ENCODE measurements at places on chromosomes 12 and 14.

- no peak for DNase-seq
These were observed 77.4 kb downstream of the LLPH start for GRCh38 chr12:66052988-66053615.

- no peak for DNase-seq
These were observed 149.4 kb downstream of the BCL11B start for GRCh38 chr14:99122521-99123125.

DNA sequence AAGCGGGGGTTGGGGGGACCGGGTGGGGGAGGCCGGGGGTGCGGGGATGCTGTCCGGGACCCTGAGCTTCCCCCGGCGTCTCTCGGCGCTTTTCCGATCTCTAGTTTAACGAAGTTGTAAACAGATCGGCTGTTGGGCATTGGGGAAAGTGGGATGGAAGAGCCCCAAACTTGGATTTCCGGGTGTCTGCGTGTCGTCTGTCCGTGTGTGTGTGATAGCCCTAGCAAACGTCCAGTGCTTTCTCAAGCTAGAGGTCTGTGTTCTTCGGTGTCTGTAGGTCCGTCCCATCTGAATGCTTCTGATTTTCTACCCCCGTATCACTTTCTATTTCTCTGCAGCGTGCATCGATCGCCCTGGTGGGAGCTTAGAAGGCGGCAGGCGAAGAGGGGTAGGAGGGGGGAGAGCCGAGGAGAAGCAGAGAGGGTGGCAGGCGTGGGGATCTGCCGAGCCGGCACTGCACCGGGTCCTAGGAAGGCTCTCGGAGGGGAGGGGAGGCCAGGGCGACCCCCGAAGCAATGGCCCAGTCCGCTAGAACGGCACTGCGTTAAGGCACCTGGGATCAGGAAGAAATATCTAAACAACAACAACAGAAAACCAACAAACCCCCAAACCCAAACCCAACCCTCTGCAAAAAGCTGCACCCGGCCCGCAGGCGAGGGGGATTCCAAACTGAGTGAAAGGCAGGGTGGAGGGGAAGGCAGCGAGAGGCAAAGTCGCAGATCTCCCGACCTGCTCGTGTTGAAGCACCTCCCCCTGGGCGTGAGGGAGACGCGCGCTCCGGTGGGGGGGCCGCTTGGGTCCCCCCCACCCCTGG is 1.0 kb downstream of the KCNA1 start:
- DNase-seq = peak; percentile 20

GRCh38 chr14:104874110-104874531 is 9.1 kb downstream of the CEP170B start:
- no peak for DNase-seq

DNA sequence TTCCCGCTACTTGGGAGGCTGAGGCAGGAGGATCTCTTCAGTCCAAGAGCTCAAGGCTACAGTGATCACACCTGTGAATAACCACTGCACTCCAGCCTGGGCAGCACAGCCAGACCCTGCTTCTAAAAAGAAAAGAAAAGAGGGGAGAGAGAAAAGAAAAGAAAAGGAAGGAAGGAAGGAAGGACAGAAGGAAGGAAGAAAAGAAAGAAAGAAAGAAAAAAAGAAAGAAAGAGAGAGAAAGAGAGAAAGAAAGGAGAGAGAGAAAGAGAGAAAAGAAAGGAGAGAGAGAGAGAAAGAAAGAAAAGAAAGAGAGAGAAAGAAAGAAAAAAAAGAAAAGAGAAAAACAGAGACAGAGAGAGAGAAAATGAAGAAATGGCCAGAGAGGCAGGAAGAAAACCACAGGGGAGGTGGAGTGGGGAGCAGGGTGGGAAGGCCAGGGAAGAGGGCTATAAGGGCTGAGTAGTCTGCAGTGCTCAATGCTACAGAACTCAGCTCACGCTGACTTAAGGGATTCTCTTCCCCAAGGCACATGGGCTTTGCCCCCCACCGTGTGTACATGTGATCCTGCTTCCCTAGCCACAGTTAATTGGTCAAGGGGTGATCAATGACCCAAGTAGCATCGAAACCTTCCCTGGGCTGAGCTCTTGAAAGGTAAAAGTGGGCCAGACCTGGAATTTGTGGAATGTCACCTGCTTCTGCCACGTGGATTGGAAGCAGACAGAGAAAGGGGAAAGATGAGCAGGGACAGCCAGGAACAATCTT is 90.4 kb upstream of the TMCC3 start:
- DNase-seq = no peak

- DNase-seq = no peak
These were observed 61.3 kb downstream of the ATF7IP start for GRCh38 chr12:14426792-14427191.

DNA sequence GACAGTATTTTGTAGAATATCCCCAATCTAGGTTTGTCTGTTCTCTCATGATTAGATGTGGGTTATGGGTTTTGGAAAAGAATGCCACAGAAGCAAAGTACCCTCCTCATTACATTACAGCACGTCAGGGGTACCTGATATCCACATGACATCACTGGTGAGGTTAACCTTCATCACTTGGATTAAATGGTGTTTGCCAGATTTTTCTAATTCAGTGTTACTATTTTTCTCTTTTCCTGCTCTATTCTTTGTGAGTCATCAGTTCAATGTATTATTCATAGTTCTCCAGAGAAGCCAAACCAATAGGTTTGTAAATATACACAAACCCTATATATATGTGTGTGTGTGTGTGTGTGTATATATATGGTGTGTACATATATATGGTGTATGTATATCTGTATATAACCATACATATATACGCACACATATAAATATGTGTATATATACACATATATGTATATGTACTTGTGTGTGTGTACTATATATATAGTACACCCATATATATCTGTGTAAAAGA is 131.4 kb downstream of the LMNTD1 start:
- no peak for DNase-seq

- no peak for DNase-seq
These were observed 38.9 kb downstream of the RASSF8 start for GRCh38 chr12:25997201-25997963.

- DNase-seq = no peak
These were observed 68.4 kb upstream of the ASPG start for GRCh38 chr14:104016873-104017650.

- DNase-seq = no peak
These were observed 31.9 kb downstream of the FOS start for GRCh38 chr14:75310295-75311111.

DNA sequence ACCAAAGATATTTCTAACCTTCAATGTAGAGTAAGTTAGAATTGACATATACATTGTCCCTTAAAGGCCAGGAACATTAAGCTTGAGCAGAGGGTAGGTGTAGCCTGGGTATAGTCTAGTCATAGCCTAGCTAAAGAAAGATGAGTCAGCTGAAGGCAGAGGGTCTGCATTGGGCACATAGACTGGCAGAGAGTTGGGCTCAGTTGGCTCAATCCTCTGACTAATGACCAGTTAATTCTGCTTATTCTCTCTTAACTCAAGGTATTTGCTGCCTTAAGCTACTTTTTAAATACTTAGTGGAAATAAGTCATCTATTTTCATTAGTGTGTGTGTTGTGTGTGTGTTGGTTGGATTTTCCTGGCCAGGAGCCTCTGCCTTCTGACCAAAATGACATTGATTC is 467.1 kb downstream of the RAD51B start:
- DNase-seq = no peak

DNA sequence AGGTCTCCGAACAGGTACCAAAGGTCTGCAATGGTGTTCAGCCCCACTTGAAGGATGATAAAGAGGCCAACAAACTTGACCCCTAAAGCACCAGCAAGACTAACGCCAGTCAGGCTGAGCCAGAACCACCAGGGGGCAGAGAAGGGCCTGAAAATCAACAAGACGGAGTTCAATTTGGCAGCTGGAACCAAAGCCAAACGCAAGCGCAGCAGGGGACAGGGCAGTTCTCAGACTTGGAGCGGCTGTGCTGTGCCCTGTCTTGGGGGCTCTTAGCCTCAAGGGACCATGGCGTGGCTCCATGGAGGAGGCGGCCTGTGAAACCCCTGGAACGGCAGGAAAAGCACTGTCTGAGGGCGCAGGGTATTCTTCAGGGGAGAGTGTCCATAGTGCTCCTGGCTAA is 19.6 kb downstream of the POMT2 start:
- peak; percentile 73 for DNase-seq

- DNase-seq = no peak
These were observed 103.9 kb downstream of the FSCB start for GRCh38 chr14:44403193-44403592.

- no peak for DNase-seq
These were observed 63.4 kb upstream of the GPATCH2L start for GRCh38 chr14:76088326-76088725.

GRCh38 chr12:22577667-22578066 is 33.3 kb upstream of the C2CD5 start:
- DNase-seq = no peak

GRCh38 chr14:70032016-70032415 is 152.8 kb downstream of the SMOC1 start:
- DNase-seq = no peak

DNA sequence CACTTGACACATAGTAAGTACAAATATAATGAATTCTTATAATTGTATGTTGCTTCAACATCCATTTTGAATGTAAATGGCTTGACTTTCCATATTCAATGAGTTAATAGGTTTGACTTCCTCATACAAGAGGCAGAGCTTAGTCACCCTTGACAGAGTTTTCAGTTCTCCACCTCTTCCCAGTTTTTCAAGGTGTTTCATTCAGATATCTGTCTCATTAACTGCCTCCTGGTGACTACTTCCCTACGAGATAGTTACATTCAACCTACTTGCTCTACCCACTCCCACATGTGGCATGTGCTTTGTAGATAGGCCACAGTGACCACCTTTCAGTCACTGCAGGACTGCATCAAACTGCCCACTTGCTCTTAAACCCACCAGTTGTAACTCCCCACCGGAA is 60.0 kb downstream of the MYF5 start:
- no peak for DNase-seq

DNA sequence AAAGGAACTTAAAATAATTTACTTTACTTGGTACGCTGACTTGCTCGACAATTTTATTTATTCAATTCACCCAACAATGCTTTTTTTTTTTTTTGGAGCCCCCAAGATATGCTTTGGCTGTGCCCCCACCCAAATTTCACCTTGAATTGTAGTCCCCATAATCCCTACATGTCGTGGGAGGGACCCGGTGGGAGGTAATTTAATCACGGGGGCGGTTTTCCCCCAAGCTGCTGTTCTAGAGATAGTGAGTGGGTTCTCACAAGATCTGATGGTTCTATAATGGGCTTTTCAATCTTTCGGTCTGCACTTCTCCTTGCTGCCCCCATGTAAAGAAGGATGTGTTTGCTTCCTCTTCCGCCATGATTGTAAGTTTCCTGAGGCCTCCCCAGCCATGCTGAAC is 10.4 kb downstream of the FGD6 start:
- no peak for DNase-seq

GRCh38 chr14:69657950-69658355 is 46.6 kb downstream of the SUSD6 start:
- no peak for DNase-seq

GRCh38 chr12:31274520-31275300 is 51.2 kb downstream of the SINHCAF start:
- DNase-seq = no peak

DNA sequence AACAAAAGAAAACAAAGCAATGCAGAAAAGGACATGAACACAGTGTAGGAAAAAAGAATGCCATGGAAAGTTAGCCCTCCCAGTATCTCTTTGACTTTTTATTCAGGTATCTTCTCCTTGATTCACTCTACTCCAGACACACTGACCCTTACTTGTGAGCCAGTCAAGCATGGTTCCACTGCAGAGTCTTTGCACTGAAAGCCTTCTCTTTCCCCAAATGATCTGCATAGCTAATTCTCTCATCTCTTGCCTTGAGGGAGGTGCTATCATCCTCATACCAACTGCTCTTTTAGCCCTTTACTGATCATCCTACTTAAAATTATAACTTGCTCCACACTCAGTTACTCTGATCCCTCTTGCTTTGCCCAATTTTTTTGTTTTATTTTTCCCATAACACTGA is 101.2 kb upstream of the SLC16A7 start:
- no peak for DNase-seq

DNA sequence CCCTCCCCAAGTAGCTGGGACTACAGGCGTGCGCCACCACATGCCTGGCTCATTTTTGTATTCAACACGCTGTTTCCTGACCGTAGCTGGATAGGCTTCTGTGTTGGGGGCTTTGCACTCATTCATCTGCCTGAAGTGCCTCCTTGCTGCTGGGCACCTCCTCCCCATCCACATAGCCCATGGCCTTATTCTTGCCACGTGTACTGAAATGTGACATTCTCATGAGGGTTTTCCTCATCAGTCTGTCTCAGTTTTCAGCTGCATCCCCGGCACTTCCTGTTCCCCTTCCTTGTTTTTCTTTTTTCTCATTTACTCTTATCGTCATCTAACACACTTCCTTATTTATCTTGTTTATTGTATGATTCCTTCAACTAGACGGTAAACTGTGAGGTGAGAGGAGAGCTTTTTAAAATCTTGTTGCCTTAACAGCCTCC is 36.6 kb downstream of the RCOR1 start:
- DNase-seq = no peak

- DNase-seq = no peak
These were observed 47.7 kb downstream of the C12orf50 start for GRCh38 chr12:87981495-87981894.

- peak; percentile 46 for DNase-seq
These were observed 1.2 kb upstream of the SH2B3 start for GRCh38 chr12:111404362-111405148.

- no peak for DNase-seq
These were observed 147.5 kb downstream of the ADCK1 start for GRCh38 chr14:77947372-77947771.

DNA sequence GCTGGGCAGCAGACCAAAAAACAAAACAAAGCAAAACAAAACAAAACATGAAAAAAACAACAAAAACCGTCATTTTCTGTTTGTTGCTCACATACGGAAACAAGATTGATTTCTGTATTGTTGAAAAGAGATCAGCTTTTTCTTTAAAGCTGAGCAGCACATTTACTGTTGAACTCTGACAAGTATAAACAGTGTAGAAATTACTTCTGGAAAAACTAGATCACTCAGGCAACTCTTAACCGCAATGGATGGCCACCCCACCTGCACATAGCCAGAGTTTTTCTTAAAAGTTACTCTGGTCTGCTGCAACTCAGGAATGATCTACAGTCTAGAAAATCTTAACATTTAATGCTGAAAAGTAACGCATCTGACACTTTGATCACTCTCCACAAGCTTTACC is 80.9 kb downstream of the PPM1H start:
- no peak for DNase-seq

GRCh38 chr12:56565510-56566101 is 44.0 kb downstream of the RBMS2 start:
- peak; percentile 20 for DNase-seq

- no peak for DNase-seq
These were observed 1.8 kb downstream of the NOVA1 start for GRCh38 chr14:26595926-26596542.

Data from germinal center (tissue), 1 donor.